HCT116 (cell line): ENCODE measurements at places on chromosomes 11 and 22. TPM values are rescaled to one million over a fixed set of nuclear protein-coding genes. Genes with fewer than 3 reads are reported as not detected.

Gene KRTAP5-9
- 0.27 TPM for total RNA-seq

DNA sequence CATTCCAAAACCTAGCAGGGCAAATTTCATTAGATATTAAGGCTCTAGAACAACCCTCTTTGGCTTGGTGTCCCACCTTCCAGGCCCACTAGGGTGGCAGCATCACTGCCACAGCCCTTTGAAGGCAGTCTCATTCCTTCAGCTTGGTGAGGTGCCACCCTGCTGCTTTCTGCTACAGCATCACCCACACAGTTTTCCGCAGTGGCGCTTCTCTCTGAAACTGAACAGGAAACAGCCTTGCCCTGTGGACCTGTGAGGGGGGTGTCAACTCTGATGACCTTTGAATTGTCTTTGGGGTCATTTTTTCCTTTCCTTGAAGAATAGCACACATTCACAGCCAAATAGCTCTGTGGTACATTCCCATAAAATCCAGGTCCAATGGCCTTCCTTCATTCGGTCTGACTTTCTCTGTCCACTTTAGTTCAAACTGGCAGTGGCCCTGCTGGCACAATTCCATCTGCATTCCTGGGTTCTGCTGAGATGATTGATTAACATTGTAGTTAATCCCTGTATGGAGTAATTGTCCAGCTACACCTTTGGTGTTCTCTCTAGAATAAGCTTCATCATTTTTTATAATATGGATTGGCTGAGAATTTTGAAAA, 251.9 kb upstream of the FAT3 start:
- no peak overlapping the region for H3K27ac ChIP-seq
- no peaks in the 10 kb centered on the region for H3K4me1 ChIP-seq
- no peak for DNase-seq
- H3K36me3 ChIP-seq, result no peaks in the 10 kb centered on the region
- no peak overlapping the region for H3K4me3 ChIP-seq

Gene POTEH
- total RNA-seq, result not detected

Gene KRTAP5-2
- not detected for total RNA-seq

- no peak overlapping the region for H3K4me3 ChIP-seq
- peak; percentile 31 for DNase-seq
- no peak overlapping the region for H3K27ac ChIP-seq
- H3K36me3 ChIP-seq, result no peaks in the 10 kb centered on the region; the same call in 1 of the 2 replicates
- H3K4me1 ChIP-seq, result no peaks in the 10 kb centered on the region
Measured at GRCh38 chr22:24175160-24175808, 6.0 kb upstream of the SUSD2 start.

GRCh38 chr11:123551079-123551478, 103.3 kb downstream of the SCN3B start:
- no peak overlapping the region for H3K4me3 ChIP-seq
- H3K27ac ChIP-seq, result no peak overlapping the region
- no peaks in the 10 kb centered on the region for H3K36me3 ChIP-seq

Gene SAA4
- not detected for total RNA-seq

Gene NXPE2
- total RNA-seq, result not detected

DNA sequence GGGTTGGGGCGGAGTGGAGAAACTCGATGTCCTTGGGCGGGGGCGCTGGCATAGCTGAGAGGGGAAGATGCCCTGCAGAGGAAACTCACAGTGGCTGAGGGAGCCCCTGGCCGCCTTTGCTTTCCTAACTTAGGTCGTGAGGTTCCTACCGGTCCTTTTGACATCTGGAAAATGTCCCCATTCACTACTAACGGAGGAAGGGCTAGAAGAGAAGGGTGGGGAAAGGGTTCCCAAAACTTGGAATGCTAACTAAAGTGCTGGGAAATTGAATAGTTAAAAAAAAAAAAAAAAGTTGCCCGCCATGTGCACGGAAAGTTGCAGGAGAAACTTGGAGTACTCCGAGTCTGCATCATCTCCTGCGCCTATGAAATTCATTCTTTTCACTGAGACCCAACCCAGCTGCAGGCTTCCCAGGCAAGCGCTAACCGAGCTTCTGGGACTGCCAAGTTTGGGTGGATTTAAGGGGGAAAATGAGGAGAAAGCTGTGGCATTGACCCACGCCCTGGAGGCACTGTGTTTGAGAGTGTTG, 796 bp downstream of the TIMP3 start:
- no peak overlapping the region for H3K27ac ChIP-seq
- H3K36me3 ChIP-seq, result no peaks in the 10 kb centered on the region
- DNase-seq, result no peak
- H3K4me3 ChIP-seq, result peak overlapping the region; percentile 43; the same call in 1 of the 2 replicates

Gene PHOX2A
- total RNA-seq, result not detected

- DNase-seq, result no peak
- H3K36me3 ChIP-seq, result peaks cover 25% of the 10 kb centered on the region
- no peaks in the 10 kb centered on the region for H3K27me3 ChIP-seq
Measured at GRCh38 chr11:47308050-47308823, 38.3 kb downstream of the MADD start.

- DNase-seq, result no peak
- no peaks in the 10 kb centered on the region for H3K27me3 ChIP-seq
- no peak overlapping the region for H3K4me3 ChIP-seq
- H3K27ac ChIP-seq, result no peak overlapping the region
Measured at GRCh38 chr11:8336356-8337129, 72.9 kb upstream of the LMO1 start.

Gene TYR
- not detected for total RNA-seq

GRCh38 chr11:67254798-67255197, 11.5 kb upstream of the GRK2 start:
- no peak for DNase-seq
- no peaks in the 10 kb centered on the region for H3K4me1 ChIP-seq
- H3K4me3 ChIP-seq, result no peak overlapping the region

Gene FANCF
- total RNA-seq, result 5.2 TPM

Gene PRSS23
- total RNA-seq, result 3.8 TPM
